ENCODE measurements at places on chromosomes 2 and 18. TPM values are rescaled to one million over a fixed set of nuclear protein-coding genes. Genes with fewer than 3 reads are reported as not detected.

Gene METTL21A
- 35.8 TPM for total RNA-seq

Gene DSG4
- total RNA-seq = not detected

Gene BCL11A
- 0.87 TPM for total RNA-seq

Gene PRSS56
- total RNA-seq = not detected

Gene SLC9A2
- total RNA-seq = 0.05 TPM

Gene SEPTIN2
- total RNA-seq = 189 TPM

Gene ERMN
- 0.81 TPM for total RNA-seq

Gene PECR
- 6.9 TPM for total RNA-seq

Gene DUSP28
- 5.9 TPM for total RNA-seq

Gene GCKR
- not detected for total RNA-seq

Gene CFC1
- not detected for total RNA-seq

Gene RIF1
- 63.6 TPM for total RNA-seq

Gene HNMT
- not detected for total RNA-seq

Gene FAP
- not detected for total RNA-seq

Gene GMCL1
- 12.3 TPM for total RNA-seq

Gene ACTR1B
- 66.3 TPM for total RNA-seq

Gene ACTG2
- 0.89 TPM for total RNA-seq

Gene CD8B
- total RNA-seq = 11.7 TPM

Gene STARD7
- total RNA-seq = 267 TPM

Gene ANKZF1
- total RNA-seq = 40.8 TPM

Gene MYO7B
- 0.16 TPM for total RNA-seq

Gene XDH
- not detected for total RNA-seq

Gene KCNG2
- not detected for total RNA-seq

Gene CNTNAP5
- total RNA-seq = not detected

Gene PDE11A
- total RNA-seq = not detected

Gene AGPS
- total RNA-seq = 80.1 TPM

Gene PLGLB1
- 1.3 TPM for total RNA-seq

Gene B4GALT6
- total RNA-seq = 2.4 TPM

Gene TBR1
- total RNA-seq = not detected

Gene ZAP70
- 194 TPM for total RNA-seq

Gene FAHD2B
- 8.5 TPM for total RNA-seq

Gene IL1RL1
- 0.38 TPM for total RNA-seq

Gene PARD6G
- 0.61 TPM for total RNA-seq

Gene TMEM17
- not detected for total RNA-seq

Gene MC2R
- not detected for total RNA-seq

Gene CYRIA
- total RNA-seq = 1.8 TPM

Gene M1AP
- not detected for total RNA-seq

Gene KRTCAP3
- 5.2 TPM for total RNA-seq

Gene CPLX4
- total RNA-seq = not detected

Gene DNAH7
- not detected for total RNA-seq

Gene RGPD4
- 0.24 TPM for total RNA-seq

Gene CSRNP3
- total RNA-seq = not detected

Gene RAB6C
- not detected for total RNA-seq

Gene PROM2
- total RNA-seq = 0.53 TPM

Gene POTEJ
- total RNA-seq = not detected

Gene BCS1L
- 106 TPM for total RNA-seq
